SW480 (cell line): ENCODE measurements at places on chromosomes 2 and 18.

DNA sequence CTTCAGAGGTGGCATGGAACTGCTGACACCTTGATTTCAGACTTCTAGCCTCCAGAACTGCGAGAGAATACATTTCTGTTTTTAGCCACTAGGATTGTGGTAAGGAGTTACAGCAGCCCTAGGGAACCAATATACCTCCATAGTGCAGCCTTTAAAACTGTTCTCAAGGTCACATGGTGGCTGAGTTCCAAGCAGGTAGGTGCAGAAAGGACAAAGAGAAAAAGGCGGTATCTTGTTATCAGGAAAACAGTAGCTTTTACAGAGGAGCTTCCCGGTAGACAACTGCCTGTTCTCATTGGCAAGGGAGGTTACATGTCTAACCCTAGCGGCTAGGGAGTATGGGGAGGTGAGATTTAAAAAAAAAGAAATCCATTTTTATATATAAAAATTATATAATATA lies 96.2 kb upstream of the BCL2L11 start:
- DNase-seq = no peak

GRCh38 chr2:117691595-117691994 lies 122.9 kb upstream of the DDX18 start:
- no peak for DNase-seq

GRCh38 chr2:43803113-43803512 lies 29.3 kb downstream of the DYNC2LI1 start:
- no peak for DNase-seq

DNA sequence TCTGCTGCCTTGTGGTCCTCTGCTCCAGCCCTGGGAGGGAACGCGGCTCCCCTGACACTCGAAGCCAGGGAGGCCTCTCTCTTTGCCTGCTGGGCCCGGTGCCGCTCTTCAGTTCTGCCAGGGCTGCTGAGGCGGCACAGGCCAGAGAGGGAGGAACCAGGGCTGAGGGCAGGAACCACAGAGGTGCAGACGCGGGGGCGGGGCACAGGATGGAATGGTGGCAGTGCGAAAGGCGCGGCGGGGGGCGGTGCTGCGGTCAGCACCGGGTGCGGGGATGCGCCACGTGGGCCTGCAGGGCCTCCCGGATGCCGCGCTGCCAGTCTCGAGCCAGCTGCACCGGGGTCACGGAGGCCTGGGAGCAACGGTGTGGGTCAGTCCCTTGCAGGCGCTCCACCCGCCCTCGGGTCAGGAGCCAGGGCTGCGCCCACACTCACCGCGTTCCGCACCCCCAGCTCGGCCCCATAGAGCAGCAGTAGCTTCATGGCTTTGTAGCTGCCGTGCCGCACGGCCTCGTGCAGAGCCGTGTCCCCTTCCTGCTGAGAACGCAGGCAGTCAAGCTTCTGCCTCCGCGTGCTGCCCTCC lies 4.4 kb downstream of the ANKRD23 start:
- DNase-seq = peak; percentile 91

GRCh38 chr2:200471324-200471848 lies 38.5 kb downstream of the KCTD18 start:
- peak; percentile 47 for DNase-seq

- no peak for DNase-seq
Observed at GRCh38 chr2:181952404-181953226, 33.0 kb upstream of the PPP1R1C start.

DNA sequence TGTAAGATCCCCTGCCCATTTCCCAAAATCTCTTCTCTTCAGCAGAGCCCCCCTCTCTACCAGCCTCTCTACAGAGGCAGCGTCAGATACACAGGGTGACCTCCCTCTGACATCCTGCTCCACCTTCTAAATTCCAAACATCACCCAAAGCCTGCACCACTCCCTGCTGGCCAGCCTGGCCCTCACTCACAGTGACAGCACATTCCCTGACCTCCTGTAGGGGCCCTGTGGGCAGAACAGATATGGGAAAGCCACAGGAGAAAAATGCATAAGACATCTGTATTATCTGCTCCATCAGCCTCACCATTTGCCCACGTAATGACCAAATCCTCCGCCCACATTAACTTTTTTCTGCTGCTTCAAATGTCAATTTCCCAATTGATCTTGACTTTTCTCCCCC lies 40.6 kb downstream of the TRABD2A start:
- DNase-seq = peak; percentile 62

- DNase-seq = no peak
Observed at GRCh38 chr2:99152199-99152895, 2.4 kb downstream of the TSGA10 start.

GRCh38 chr2:16383411-16383810 lies 282.2 kb downstream of the CYRIA start:
- DNase-seq = no peak

- no peak for DNase-seq
Observed at GRCh38 chr2:100978582-100979191, 23.4 kb upstream of the RPL31 start.

GRCh38 chr2:25983735-25984134 lies 1.4 kb upstream of the KIF3C start:
- DNase-seq = no peak

DNA sequence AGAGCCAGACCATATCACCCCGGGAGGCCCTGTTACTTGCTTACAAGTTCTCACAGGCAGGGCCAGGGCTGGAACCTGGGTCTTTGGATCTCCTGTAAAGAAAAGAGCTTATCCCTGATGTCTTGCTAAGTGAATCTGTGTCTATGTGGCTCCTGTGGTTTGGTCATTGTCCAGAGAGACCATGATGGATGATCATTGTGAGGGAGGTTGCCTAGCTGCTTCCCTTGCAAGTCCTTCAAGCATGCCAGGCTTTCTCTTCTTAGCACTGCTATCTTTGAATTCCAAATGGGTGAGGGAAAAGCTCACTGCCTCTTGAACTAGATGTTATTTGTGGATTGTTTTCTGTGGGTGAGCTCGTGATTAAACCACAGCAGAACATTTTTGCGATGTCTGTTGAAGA lies 151.6 kb downstream of the FSHR start:
- DNase-seq = no peak

- DNase-seq = no peak
Observed at GRCh38 chr2:46171411-46171953, 125.7 kb upstream of the EPAS1 start.

GRCh38 chr2:70679259-70679658 lies 88.7 kb downstream of the ADD2 start:
- no peak for DNase-seq

DNA sequence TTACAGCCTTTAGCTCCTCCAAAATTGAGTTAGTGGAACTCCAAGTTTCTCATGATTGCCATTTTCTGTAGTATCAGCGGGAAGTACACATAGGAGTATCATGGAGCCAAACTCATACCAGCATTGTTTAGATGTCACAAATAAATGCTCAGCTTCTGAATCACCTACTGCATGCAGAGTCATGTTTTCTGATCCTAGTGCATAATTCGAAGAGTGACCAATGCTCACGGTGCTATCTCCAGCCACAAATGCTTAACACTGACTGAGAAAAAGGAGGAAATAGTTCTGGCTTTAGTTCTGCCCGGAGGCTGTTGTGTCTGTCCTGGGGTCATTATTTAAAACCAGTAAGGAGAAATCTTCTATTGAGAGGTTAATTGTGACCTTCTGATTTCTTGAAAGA lies 45.4 kb upstream of the LRATD1 start:
- no peak for DNase-seq

DNA sequence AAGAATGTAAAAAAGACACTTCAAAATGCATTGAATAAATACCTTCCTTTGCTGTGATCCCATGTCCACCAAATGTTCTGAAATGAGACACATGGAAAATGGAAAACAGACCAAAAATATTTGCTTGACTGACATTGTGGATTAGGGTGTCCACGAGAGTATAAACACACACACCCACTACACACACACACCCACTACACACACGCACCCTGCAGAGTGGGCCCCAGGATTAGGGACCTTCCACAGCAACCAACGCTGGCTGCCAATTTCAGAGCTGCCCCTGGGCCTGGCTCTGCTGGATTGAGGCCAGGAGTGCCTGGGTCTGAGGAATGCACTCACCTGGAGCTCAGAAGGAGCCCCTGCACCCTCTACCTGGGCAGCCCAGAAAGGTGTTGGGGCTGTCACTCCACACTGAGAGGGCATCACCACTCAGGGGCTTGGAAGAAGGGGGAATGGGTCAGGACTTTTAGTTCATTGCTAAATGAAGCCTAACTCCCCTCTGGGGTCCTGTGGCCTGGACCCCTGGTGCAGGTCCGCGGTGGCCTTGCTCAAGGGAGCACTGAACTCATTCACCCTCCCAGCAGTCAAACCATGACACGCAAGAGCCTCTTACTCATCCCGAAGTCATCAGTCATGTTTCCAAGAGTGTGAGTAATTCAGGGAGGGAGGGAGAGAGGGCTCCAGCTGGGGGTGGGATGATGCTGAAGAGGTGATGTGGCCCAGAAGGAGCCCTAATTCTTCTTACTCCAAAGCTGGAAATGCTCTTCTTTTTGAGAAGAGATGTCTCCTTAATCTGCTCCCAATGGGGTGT lies 50.2 kb upstream of the PLB1 start:
- peak; percentile 69 for DNase-seq

DNA sequence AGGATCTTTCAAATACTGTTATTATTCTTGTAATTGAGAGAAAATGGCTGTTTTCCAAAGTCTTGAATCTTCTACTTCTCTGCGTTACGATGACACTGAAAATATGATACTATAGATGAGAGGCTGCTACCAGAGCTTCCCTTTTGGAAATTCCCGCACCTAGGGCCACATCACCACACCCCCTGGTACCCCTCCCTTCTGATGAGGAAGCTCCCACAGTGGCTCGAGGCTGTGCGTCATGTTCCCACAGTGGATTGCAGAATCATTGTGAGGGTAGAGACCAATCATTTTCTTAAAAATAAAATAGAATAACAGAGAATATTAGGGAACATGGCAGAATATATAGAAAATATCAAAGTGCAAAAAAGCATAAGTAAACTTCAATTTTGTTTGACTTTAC lies 268.9 kb upstream of the SMIM21 start:
- no peak for DNase-seq

- DNase-seq = no peak
Observed at GRCh38 chr2:21910832-21911507, 787.2 kb downstream of the TDRD15 start.

- no peak for DNase-seq
Observed at GRCh38 chr18:30712383-30712782, 330.2 kb downstream of the DSC3 start.

- DNase-seq = no peak
Observed at GRCh38 chr2:205390866-205391265, 291.4 kb upstream of the NRP2 start.

- DNase-seq = peak; percentile 27
Observed at GRCh38 chr2:237744613-237745249, 53.8 kb upstream of the RBM44 start.

GRCh38 chr18:54466248-54467005 lies 108.7 kb downstream of the C18orf54 start:
- no peak for DNase-seq

- DNase-seq = no peak
Observed at GRCh38 chr18:77032181-77032701, 100.3 kb downstream of the MBP start.

DNA sequence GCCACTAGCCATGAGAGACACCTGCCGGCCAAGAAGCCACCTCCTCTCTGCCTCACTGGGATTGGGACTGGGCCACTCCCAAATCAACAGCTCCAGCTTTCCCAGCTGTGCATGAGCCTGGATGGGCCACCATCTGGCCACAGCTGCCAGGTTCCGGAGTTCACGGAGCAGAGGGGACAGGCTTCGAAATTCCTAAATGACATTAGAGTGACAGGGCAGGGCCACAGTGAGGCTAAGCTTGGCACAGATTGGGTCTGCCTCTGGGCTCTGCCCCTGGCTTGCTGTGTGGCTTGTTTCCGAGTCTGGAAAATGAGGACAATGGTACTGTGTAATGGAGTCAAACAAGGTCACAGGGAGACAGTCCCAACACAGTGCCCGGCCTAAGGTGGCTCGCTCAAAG lies 6.5 kb downstream of the DIPK1C start:
- DNase-seq = no peak

- no peak for DNase-seq
Observed at GRCh38 chr2:219401606-219402005, 13.9 kb upstream of the DNPEP start.

DNA sequence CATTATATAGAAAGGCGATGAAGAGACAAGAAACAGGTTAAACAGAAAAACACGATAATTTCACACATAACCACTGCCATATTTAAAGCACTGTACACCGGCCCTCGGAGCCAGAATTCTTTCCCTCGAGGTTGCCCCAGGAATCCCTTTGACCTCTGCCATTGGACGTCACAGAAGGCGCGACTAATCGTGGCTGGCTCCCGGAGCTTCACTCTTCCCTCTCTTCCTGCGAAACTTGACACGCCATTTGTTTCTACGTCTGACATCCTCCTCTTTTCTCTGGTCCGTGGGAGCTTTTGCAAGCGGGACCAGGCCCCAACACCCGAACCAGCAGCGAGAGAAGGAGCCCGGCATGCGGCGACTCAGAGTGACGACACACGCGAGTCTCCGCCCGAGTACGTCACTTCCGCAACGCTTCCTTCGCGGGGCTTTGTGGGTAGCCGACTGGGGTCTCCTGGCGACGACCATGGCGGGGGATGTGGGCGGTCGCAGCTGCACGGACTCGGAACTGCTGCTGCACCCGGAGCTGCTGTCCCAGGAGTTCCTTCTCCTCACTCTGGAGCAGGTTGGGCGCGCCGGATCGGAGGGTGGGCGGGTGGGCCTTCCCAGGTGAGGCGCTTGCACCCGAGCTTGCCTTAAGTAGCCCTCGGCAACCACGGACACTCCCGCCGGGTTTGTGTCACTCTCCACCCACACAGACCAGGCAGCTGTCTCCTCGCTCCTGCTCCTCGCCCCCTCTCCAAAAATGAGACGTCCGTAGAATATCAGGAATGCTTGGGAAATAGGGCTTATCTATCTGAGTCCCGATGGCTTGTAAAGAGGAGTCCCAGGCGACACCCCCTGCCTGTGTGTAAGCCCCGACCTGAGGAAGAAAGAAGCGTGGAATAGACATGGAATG lies at the start of gene C2orf49:
Gene C2orf49 (plus strand): TSS at position 419 of the 898 bp plus-strand sequence. CDS start 48 bp downstream, at position 467.
- DNase-seq = peak; percentile 86

DNA sequence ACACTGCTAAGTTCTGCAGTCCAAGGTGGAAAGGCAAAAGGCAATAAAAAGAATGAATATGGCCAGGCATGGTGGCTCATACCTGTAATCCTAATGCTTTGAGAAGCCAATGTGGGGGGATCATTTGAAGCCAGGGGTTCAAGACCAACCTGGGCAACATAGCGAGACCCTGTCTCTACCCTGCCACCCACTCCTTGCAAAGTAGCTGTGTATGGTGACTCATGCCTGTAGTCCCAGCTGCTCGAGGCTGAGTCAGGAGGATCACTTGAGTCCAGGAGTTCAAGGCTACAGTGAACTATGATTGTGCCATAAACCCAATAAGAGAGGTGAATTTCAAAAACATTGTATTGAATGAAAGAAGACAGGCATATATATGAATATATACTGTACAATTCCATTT lies 2.4 kb downstream of the MYL12B start:
- no peak for DNase-seq

- no peak for DNase-seq
Observed at GRCh38 chr2:140695155-140695554, 1435.7 kb downstream of the LRP1B start.

DNA sequence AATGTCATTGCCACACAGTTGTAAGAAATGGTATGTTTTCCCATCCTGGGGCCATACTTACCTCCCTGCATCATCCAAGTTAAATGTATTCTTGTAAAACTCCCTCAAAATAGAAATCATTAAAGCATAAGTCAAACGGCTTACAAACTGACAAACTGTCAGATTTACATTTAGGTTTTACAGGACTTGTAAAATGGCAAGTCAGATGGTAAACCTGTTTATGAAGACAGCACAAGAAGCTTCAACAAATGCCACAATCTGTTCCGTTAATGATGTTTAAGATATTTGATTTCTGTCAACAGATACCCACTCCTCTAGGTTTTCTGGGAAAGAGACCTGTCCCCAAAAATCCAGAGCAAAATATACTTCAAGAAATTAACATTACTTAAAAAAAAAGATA lies 197.2 kb downstream of the PID1 start:
- DNase-seq = no peak
